ENCODE measurements at places on chromosomes 5 and 9.

DNA sequence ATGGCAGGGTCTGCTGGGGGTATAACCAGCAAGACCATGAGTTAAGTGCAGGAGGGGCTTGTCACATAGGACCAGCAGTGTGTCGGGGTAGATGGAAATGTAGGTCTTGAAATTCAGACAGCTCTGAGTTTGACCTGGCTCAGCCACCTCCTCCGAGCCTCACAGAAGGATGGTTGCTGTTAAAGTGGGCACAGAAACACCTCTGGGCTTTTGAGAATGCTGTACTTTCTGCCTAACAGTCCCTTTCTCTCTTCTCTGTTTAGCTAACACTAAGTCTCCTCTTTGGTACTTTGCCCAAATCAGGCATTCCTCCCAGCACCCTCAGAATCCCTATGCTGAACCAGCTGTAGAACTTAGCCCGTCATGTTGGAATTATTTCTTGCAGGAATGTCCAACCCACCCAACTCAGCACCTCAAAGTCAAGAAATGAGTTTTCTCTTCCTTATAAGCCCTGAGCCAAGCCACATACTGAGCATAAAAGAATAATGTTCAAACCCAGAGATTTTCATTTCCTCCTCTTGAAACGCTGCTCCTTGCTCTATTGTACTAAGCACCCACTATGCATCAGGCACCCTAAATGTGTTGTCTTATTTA, 41.7 kb upstream of the MATR3 start:
- no peak for DNase-seq

- DNase-seq, result no peak
These were observed 66.8 kb downstream of the TSPAN17 start for GRCh38 chr5:176714067-176714466.

GRCh38 chr5:17190242-17190778, 27.1 kb upstream of the BASP1 start:
- no peak for DNase-seq

DNA sequence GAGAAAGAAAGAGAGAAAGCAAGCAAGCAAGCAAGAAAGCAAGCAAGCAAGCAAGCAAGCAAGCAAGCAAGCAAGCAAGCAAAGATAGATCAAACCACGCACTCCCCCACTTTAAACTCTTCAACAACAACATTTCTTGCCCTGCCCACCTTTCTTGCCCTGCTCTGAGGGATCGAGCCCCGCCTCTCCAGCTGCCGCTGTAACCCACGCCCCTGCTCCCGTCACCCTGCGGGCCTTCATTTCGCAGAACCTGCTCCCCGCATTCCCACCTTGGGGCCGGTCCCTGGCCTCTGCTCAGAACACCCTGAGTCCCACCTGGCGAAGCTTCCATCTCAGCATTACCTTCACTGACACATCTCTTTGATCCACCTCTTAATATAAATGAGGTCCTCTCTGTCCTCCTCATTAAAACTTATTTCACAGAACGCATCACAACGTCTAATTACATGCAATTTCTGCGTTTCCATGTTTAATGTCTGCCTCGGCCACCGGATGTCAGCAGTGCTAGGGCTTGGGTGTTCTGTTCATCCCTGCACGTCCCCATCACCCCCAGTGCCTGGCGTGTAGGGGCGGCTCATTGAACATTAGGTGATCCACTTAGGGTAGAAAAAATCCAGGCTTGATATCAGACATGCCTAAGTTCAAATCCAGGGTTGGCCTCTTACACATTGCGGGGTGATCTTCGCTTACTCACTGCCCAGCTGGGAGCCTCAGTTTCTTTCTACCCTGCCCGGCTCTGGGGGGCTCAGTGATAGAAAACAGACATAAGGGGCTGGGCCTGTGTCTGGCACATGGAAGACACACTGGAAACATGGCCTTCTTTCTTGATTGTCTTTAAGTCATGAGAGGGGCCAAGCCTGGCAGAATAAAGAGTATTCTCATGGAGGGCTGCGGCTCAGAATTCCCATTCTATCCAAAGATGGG, 187.6 kb downstream of the DAB2IP start:
- no peak for DNase-seq

GRCh38 chr9:124708074-124708473, 63.0 kb downstream of the NR6A1 start:
- no peak for DNase-seq
